ENCODE measurements at places on chromosomes 1 and 21.
A peak's percentile ranks its signal among the peaks of the same experiment; 100 is the strongest.

- no peak for DNase-seq
These were observed 58.2 kb downstream of the WLS start for GRCh38 chr1:68173936-68174737.

- DNase-seq: no peak
These were observed 23.5 kb downstream of the CXADR start for GRCh38 chr21:17536381-17536780.

DNA sequence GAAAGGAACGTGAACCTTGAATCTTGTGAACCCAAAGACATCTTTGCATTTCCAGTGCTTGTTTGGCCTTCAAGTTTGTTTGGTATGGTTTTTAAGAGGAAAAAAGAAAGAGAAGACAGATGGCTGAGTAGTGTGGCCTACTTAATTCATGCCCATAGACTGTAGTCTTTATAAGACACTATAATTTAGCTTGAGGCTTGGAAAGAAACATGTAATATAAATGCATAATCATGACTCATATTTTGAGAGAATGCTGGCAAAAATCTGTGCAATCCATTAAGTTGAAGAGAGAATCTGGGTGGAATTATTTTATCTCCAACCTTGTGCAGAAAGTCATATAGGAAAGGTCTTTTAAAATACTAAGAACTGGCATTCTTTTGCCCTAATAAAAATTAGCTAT, 179.3 kb downstream of the SIPA1L2 start:
- DNase-seq: no peak

DNA sequence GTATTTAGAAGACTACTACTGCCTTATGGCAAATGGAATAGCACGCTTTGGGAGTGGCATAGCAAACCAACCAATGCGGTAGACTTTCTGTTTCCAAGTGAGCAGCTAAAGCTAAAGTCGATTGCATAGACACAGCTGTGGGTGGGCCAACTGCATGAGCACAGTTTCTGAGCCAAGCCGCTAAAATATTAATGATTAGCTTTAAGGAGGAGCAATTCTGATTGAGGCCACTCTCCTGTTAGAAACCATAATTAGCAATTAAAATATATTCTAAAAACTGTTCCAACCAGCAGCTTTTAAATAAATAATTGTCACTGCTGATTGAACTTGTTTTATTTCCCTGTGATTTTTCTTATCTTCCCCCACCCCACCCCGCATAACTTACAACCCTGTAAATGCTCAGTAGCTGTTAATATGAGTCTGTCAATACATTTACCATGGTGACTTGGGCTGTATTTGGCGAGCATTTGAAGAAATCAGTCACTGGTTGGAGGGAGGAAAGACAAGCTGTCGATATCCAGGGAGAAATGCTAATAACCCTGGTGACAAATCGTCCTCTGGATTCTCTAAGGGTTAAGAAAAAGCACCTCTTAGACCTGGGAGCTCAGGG, 32.2 kb downstream of the RNF220 start:
- DNase-seq: no peak

GRCh38 chr1:220378571-220379302, 106.5 kb upstream of the RAB3GAP2 start:
- DNase-seq: no peak

DNA sequence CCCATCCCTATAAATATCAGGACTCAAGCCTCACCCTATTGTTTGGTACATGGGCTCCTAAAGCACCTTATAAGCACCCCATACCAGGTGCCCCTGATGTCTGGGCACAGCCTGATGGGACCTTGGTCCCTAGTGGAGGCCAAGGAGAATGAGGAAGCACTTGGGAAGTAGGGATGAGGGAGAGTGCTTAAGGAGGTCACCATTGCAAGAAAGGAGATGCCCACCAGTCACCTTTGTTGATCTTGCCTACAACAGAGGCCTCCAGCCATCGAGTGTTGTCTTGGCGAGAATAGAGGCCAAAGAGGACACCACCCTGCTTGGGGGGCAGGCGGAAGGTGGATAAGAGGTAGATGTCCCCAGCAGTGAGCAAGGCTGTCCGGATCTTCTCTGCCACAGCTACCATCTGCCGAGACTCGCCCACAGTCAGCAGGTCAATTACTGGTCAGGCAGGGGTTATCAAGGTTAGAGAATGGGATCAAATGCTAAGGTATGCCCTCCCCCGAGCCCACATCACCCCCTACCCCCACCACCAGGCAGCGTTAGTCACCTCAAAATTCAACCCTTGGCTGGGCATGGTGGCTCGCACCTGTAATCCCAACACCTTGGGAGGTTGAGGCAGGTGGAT, 1.6 kb downstream of the THBS3 start:
- DNase-seq: no peak

GRCh38 chr1:56917356-56917755, 48.5 kb downstream of the C8B start:
- DNase-seq: no peak

GRCh38 chr1:170247751-170248521, 102.2 kb downstream of the NTMT2 start:
- no peak for DNase-seq

GRCh38 chr1:170071378-170071777, 3.1 kb downstream of the KIFAP3 start:
- DNase-seq: no peak

DNA sequence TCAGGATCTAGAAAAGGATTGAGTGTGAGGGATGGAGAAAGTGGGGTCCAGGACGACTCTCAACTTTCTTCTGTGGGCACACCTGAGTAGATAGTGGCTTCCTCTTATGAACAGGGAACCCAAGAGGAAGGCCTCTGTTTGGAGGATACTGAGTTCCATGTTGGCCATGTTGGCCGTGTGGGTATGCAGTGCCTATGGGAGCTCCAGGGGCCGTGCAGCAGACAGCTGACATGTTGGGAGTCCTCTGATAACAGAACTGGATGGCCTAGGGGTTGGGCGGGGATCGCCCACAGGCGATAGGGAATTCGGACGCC, 43.0 kb downstream of the TMEM53 start:
- DNase-seq: no peak

DNA sequence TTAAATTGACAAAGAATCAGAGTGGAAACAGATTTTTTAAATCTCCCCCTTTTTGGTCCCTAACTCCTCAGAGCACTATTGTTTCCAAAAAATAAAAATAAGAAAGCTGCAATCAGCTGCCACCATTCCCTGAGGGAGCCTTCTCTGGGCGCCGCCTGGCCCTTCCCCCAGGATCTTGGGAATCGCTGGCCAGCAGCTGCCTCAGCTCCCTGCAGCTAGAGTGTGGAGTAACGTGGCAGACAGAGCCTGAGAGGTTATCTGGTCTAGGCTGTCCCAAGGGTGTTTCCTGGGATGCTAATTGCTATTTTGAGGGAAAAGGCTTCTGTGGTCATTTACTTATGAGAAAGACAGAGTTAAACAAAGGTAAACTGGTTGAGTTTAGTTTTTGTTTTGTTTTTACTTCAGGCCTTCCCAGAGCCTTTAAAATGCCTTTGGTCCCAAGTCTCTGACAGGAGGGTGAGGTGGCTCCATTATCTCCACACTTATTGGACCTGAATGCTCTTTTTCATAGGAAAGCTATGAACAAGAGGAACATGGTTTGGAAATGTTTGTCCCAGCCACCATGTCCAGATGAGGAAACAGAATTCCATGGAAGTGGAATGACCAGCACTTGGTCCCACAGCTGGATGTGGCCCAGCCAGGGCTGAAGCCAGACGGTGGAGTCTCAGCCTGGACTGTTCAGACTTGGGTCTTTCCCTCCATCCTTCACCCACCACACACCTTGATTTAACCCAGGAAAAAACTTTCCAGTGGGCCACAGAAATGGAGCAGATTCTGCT, 14.1 kb upstream of the KIAA1614 start:
- DNase-seq: no peak

DNA sequence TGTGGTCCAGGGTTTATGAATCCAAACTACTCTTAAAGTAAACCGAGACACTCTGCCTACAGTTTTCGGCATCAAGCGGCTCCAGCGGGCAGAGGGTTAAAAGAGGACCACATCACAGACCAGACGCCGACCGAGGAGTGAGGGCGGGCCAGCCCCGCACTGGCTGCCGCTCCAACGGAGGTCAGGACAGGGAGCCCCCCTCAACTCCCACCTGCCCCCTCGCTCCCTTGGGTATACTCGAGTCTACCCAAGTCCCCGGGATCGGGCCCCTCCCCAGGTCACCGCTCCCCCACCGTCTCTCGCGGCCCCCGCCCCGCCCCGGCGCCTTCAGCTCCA, 312 bp downstream of the ARNT start:
- DNase-seq: peak; percentile 44

- DNase-seq: no peak
These were observed 1.5 kb downstream of the SCNN1D start for GRCh38 chr1:1281533-1282321.

DNA sequence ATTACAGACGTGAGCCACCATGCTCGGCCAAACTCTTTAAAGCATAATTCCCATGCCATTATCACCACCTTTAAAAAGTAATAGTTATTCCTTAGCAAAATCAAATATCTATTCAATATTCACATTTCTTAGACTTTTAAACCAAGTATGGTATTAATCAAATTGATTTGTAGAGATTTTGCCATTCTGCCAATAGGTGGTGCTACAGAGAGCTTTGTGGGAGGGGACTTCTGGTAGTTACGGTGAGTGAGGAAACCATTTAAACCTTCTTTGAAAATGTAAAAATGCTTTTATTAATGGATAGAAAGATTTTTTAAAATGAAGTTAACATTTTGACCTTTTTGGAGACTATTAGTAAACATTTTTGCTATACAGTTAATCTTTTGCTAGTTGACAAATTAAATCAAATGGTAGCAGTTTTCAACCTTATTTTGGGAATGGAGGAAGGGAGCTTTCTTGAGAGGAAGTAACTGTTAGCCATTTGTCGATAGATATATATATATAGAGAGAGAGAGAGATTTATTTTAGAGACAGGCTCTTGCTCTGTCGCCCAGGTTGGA, 19.3 kb downstream of the IARS2 start:
- peak; percentile 38 for DNase-seq

GRCh38 chr21:25953196-25953595, 217.4 kb downstream of the APP start:
- DNase-seq: no peak

GRCh38 chr1:18217398-18218043, 109.9 kb downstream of the IGSF21 start:
- DNase-seq: peak; percentile 39

- no peak for DNase-seq
These were observed 287.4 kb upstream of the RUNX1 start for GRCh38 chr21:35336534-35336933.

GRCh38 chr1:66295803-66296202, 238.2 kb upstream of the SGIP1 start:
- no peak for DNase-seq

DNA sequence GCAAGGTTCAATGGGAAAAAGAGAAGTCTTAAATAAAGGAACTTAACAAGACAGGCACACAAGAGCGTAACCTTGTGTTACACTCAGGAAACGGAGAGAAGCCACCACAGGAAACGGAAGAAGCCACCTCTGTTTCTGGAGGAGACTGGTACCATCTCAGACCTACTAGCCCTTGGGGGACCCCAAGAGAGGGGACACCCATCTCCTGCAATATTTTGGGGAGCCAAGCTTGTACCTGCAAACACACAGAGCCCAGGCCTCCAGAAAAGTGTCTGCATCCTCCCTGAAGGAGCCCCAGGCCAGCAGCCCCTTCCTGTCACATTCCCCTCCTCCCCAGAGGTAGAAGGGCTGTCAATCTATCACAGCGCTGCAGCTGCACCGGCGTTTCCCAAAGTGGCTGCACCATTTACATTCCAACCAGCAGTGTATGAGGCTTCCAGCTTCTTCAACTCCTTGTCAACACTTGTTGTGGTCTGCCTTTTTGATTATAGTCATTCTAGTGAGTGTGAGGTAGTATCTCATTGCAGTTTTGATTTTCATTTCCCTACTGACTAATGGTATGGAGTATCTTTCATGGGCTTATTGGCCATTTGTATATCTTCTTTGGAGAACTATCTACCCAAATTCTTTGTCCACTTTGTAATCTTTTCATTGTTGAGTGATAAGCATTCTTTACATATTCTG, 23.0 kb upstream of the PADI1 start:
- DNase-seq: no peak

DNA sequence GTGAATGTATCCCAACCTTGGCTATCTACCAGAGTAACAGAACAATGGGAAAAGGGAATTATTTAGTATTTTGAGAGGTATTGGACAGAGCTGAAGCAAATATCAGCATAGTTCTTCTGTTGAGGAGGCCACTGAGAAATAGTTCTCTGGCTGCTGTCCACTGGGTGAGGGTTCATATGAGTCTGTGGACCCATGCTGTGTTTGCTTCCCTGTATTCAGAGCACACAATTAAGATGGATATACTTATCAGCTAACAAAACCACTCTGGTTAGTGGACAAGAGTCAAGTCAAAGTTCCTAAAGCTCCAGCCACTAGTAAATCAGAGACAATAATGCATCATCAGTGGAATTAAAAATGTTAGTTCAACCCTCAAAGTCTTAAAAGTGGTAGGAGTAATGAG, 66.1 kb downstream of the RGS18 start:
- DNase-seq: no peak

DNA sequence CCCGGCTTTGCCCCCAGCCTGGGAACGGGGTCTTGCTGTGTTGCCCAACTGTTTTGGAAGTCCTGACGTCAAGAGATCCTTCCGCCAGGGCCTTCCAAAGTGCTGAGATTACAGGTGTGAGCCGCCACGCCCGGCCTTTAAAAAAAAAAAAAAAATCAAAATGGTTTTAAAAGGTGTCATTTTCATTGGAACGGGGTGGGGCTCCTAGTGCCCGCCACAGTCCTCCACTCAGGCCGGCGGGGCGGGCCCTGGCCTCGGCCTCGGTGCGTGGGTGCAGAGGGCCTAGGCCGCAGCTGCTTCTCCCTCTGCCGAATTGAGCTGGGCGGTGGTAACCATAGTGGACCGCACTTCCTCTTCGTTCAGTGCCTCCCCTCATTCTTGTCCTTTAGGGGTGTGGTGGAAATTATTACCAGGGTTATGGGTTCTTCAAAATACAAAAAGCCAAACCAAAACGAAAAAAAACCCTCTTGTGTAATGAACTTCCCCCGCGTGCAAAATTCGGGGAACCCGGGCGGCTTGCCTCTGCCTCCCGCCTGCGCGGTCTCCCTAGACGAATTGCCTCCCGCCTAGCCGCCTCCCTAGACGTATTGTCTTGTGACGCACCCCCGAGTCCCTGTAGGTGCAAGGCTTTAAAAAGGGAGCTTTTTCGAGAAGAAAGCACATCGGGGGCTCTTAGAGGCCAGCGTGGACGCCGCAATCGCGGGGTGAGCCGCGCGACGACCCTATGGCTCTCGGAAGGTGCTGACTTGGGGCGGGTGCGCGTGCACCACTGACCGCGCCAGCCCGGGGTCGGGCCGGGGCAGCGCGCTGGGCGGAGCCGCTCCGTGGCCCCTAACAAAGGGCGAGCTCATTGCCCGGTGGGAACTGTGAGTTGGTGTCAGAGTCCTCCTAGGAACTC, 10.5 kb upstream of the SPEN start:
- peak; percentile 27 for DNase-seq

- DNase-seq: no peak
These were observed 363.1 kb upstream of the ADGRL2 start for GRCh38 chr1:81437649-81438048.

GRCh38 chr1:27556781-27557595, 47.0 kb downstream of the AHDC1 start:
- peak; percentile 95 for DNase-seq

- DNase-seq: no peak
These were observed 39.7 kb downstream of the AZIN2 start for GRCh38 chr1:33120436-33121231.
